ENCODE measurements at places on chromosomes 3 and 15.

GRCh38 chr15:50046159-50046558 is 72.9 kb downstream of the ATP8B4 start:
- DNase-seq, result no peak

- no peak for DNase-seq
Measured at GRCh38 chr3:23549148-23549910, 256.4 kb upstream of the UBE2E1 start.

GRCh38 chr3:125083776-125084175 is 28.0 kb upstream of the HEG1 start:
- no peak for DNase-seq

- no peak for DNase-seq
Measured at GRCh38 chr3:136067211-136067610, 101.7 kb downstream of the PPP2R3A start.

GRCh38 chr3:39849992-39850715 is 40.7 kb downstream of the MYRIP start:
- DNase-seq, result no peak

DNA sequence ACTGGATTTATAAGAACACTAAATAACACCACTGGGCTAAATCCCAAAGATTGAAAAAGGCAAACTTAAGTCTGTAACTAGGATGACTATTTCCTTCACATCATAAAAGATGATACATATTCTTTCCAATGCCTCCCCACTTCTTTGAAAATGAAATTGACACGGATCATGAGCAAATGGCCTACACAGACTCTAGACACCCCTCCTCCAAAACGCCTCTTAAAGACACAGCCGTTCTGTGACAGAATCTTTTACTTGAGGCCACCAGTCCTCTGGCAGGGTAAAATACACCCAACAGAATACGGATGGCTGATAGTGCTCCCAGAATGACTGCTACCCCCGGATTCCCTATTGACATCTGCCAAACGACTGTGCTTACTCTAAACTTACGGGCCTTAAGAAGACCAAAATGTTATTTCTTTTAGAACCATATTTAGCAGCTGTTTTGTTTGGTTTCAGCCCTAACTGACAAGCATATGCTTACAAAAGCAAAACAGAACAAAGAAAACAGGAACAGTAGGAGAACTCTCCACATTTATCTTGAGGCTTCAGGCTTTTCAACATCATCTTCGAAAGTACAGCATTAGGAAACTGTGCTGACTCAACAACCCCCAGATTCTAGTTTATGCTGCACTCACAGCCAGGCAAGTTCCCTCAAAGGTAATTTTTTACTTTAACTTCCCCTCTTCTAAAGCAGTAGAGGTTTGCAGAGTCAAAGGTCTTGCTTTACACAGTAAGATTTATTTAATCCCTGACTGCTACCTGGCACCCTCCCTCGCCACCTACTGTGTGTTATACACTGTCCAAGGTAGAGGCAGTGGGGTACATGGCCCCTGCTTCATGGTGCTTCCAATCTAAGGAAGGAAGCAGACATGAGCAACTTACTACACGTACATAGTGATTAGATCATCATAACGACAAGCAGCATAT is 84.3 kb downstream of the TNIK start:
- DNase-seq, result peak; percentile 4

GRCh38 chr15:63588826-63589225 is 8.4 kb upstream of the FBXL22 start:
- DNase-seq, result no peak

GRCh38 chr3:180246688-180247195 is 210.0 kb upstream of the PEX5L start:
- DNase-seq, result no peak

DNA sequence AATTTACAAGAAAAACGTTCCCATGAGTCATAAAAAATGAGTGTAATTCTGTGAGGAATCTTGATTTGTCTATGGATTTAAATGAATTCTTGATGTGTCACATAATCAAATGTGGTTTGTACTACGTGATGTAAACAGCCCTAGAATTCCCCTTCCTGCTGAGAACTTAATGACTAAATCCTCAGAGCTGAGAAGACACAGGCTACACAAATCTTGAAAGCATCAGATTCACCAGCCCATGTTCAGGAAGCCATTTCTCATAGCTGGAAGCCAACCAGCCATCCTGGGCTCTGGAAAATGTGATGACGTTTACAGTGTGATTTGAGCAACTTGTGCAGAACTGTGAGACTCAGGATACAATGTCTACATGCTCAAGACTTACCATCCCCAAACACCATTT is 193.7 kb upstream of the MME start:
- no peak for DNase-seq

GRCh38 chr3:53778153-53778552 is 68.1 kb downstream of the CHDH start:
- DNase-seq, result no peak

GRCh38 chr3:159839561-159840379 is 148.9 kb upstream of the IL12A start:
- DNase-seq, result no peak

DNA sequence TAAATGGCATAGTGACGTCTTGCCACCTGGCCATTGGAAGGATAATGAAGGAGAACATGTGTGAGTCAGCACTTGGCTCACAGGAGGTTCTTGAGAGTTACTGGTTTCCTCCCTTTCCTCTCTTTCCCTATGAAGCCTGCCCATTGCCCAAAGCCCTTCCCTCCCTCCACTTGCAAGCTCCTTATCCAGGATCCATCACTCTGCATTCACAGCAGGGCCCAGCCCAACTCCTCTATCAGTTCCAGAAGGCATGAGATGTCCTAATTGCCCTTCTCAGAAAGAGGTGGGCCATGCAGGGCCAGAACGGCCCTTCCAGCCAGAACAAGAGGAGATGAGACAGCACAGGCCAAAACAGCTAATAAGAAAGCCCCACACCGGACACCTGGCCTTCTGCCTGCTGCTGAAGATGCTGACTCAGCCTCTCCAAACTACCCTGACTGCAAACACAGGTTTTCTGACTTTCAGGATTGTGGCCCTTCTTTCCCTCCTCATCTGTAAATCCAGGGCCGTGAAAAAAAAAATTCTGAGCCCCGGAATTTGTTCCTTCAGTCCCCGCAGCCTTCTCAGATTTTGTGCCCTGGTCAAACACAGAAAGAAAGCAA is 29.7 kb downstream of the HAPLN3 start:
- DNase-seq, result no peak

DNA sequence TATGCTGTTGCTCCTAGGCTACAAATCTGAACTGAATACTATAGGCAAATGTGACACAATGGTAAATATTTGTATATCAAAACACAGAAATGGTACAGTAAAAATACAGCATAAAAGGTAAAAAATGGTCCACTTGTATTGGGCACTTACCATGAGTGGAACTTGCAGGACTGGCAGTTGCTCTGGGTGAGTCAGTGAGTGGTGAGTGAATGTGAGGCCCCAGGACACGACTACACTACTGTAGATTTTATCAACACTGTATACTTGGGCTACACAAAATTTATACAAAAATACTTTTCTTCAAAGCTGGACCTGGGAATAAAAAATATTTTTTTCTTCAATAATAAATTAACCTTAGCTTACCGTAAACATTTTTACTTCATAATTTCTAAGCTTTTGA is 41.6 kb upstream of the DUT start:
- DNase-seq, result no peak

- DNase-seq, result no peak
Measured at GRCh38 chr3:172213904-172214303, 174.5 kb downstream of the FNDC3B start.

- no peak for DNase-seq
Measured at GRCh38 chr3:191340351-191340750, 10.0 kb upstream of the UTS2B start.

- no peak for DNase-seq
Measured at GRCh38 chr3:134579141-134579665, 71.6 kb downstream of the KY start.

- DNase-seq, result no peak
Measured at GRCh38 chr15:25469377-25469776, 30.6 kb upstream of the UBE3A start.

- DNase-seq, result no peak
Measured at GRCh38 chr15:71462638-71463037, 347.4 kb downstream of the THSD4 start.

DNA sequence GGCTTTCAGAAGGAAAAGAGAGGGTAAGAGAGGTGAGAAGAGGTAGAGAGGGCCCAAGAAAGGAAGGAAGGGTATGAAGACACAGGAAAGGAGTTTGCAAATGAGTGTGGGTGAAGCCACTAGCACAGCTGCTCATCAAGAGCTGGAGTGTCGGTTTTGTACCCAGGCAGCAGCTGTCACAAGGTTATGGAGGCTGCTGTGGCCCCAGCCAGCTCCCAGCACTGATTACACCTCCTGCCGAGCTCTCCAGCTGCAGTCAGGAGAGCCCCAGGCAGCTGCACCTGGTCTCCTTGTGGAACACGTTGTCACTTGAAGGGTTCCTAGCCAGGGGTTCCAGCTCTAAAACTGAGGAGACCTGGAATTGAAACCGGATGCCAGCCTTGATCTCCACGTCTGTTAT is 60.4 kb upstream of the CHD2 start:
- DNase-seq, result no peak

DNA sequence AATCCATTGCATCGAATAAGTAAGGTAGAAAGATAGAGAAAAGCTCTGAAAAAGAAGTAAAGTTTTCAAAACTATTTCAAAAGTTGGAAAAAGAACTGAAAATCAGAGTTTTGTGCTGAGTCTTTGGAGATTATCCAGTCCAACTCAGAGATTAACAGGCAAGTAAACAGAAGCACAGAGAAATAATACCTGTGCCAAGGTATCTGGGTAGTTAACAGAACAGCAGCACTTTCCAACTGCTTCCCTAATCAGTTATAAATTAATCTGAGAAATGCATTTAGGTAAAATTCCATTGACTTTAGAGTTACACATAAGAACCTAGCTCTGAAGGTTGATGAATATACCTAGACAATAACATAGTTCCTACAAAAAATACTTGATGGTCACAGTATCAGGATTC is 355.3 kb downstream of the TBC1D5 start:
- DNase-seq, result no peak

DNA sequence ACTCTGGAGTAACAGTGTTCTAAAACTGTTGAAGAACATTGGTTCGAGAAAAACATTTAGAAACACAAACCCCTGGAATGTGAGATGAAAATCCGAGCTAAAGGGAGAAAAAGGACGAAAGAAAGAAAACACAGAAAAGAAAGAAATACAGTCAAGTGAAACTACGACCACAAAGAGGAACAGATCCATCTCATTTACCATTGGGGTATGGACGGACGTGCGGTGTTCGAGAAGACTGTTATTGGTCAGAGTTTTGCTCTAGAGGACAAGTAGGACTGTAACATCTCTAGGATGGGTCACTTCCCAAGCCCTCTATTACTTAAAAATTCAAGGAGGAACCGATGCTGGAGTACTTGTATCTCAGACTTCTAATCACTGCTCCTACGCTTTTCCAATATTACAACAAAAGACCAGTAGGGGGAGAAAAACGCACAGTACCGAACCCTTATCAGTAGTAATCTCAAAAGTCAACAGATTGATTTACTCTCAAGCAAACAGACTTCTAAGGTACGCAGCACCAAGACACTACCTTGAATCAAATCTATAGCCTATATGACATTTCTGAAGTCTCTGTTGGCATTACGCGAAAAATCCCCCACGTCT is 1.1 kb upstream of the PIK3CA start:
- DNase-seq, result no peak

- DNase-seq, result no peak
Measured at GRCh38 chr3:149411583-149411982, 34.1 kb upstream of the TM4SF1 start.

DNA sequence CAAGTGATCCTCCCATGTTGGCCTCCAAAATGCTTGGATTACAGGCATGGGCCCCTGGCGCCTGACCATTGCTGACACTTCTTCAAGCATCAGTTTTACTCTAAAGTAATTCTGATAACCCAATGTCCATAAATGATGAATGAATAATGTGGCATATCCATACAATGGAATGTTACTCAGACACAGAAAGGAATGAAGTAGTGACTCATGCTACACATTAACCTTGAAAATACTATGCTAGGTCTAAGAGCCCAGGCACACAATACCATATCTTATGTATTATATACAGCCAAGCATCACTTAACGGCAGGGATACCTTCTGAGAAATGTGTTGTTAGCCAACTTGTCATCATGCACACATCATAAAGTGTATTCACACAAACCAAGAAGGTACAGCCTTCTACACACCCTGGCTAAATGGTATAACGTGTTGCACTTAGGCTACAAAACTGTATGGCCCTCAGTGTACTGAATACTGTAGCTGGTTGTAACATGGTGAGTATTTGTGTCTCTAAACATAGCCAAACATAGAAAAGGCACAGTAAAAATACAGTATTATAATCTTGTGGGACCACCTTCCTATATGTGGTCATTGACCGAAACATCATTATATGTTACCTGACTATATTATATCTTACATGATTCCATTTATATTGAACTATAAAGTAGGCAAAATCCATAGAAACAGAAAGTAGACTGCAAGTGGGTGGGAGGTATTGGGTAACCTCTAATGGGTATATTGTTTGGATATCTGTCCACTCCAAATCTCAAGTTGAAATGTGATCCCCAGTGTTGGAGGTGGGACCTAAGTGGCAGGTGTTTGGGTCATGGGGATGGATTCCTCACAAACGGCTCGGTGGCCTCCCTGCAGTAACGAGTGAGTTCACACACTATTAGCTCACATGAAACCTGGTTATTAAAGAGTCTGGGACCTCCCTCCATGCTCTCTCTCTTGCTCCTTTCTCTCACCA is 31.4 kb downstream of the MKRN2 start:
- no peak for DNase-seq

DNA sequence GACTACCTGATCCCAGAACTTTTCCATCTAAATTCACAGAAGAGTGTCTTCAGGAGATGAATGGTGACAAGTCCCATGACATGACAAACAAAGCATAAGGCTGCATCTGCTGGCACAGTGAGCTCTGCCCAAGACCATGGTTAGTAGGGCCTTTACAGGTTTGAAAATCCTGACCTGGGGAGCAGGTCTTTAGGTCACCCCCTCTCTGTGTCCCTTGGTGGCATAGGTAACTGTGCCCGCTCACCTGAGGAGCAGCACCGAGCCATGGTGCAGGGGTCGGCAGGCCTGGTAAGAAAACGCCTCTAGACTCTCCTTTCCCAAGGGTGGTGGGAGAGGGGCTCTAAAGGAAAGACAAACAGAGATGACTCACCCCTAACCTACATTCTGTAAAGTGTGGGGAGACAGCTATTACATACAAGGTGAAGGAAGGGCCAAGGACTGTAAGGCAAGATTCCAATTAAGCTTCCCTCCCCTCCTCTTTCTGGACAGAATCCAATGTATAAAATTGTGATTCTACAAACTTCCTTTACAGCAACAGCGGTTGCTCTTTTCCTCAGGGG is 74.0 kb downstream of the SATB1 start:
- no peak for DNase-seq

GRCh38 chr3:133295944-133296917 is 103.6 kb upstream of the BFSP2 start:
- no peak for DNase-seq

DNA sequence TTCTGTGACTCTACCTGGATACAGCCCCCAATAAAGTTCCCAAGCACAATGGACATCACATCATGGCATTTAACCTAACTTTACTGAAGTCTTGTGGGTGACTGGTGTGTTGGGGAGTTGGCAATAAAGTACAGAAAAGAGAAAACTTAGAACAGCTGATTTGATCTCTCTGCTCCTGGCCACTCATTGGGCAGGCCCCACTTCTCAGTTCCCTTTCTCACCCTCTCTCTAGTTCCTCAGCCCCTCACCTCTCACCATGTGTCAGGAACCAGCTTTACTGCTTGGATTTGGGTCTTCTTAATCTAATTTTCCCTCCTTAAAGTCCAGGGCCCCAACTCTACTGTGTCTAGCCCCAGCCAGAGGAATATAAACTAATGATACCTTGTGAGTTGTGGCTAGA is 713 bp upstream of the MUC13 start:
- DNase-seq, result no peak
